ENCODE measurements at places on chromosomes 2 and 18.

DNA sequence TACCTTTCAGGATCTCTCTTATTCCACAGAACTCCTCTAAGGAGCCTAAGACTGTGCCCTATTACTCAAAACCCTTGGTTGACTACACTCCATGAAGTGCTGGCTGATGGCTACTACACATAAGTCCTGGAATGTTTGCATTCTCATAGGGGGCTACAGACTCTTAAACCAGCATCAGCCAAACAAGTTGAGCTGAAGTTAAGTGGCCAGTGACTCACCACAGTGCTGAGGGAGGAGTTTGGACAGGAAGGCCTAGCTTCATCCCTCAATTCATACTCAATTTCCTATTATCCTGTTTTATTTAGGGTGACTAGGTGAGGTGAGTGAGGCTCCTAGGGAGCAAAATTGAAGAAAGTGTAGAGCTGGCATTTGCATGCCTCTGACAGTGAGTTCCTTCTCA lies 246.7 kb downstream of the SMAD2 start:
- no peak for DNase-seq

DNA sequence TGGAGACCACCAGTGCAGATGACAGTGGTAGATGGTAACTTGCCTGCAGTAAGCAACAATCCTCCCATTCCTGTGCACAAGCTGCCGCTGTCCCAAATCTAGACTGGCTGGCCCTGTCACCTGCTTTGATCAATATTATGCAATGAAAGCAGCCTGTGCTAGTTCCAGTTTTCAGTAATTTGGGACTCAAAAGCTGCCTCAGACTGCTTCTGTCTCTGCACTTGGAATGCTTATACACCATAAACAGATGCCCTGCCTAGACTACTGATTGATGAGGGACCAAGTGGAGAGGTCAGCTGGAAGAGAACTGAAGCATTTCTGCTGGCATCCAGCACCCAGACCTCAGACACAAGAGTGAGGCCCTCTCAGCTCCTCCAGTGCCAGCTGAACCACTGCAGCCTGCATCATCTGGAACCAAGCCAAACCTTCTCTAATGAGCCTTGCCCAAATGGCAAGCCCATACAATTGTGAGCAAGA lies 24.9 kb downstream of the CCBE1 start:
- DNase-seq, result no peak

GRCh38 chr18:6741232-6741663 lies 11.7 kb downstream of the ARHGAP28 start:
- DNase-seq, result no peak

GRCh38 chr2:105797298-105797819 lies 52.6 kb downstream of the NCK2 start:
- DNase-seq, result no peak

- peak; percentile 89 for DNase-seq
Measured at GRCh38 chr2:102050854-102051391, 59.2 kb downstream of the IL1R2 start.

GRCh38 chr2:37852585-37853014 lies 72.5 kb upstream of the RMDN2 start:
- DNase-seq, result no peak

GRCh38 chr2:57720728-57721627 lies 325.6 kb upstream of the VRK2 start:
- DNase-seq, result no peak

GRCh38 chr2:97651114-97651513 lies 5.3 kb downstream of the COX5B start:
- no peak for DNase-seq

DNA sequence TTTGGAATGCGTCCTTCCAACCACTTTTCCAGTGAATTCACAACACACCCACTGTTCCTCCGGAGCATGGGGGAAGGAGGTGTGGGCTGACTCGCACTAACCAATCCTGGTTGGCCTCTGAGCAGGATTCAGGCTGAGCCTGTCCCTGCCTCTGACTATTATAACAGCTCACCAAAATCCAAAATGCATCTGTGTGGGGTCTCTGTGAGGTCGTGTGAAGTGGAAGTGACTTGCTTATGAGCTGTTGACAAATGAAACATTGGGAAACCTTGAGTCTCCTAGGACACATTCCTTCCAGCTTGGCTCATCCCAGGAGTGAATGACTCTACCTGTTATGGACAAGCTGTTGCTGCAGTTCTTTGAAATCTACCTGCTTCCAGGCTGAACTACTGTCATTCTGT lies 1.5 kb downstream of the CIDEA start:
- DNase-seq, result no peak

- no peak for DNase-seq
Measured at GRCh38 chr18:25341831-25342230, 10.1 kb downstream of the ZNF521 start.

GRCh38 chr18:49612515-49613033 lies 50.7 kb downstream of the LIPG start:
- no peak for DNase-seq

GRCh38 chr2:86053166-86053565 lies 52.5 kb downstream of the POLR1A start:
- no peak for DNase-seq

- DNase-seq, result no peak
Measured at GRCh38 chr2:105952131-105952530, 207.4 kb downstream of the NCK2 start.

DNA sequence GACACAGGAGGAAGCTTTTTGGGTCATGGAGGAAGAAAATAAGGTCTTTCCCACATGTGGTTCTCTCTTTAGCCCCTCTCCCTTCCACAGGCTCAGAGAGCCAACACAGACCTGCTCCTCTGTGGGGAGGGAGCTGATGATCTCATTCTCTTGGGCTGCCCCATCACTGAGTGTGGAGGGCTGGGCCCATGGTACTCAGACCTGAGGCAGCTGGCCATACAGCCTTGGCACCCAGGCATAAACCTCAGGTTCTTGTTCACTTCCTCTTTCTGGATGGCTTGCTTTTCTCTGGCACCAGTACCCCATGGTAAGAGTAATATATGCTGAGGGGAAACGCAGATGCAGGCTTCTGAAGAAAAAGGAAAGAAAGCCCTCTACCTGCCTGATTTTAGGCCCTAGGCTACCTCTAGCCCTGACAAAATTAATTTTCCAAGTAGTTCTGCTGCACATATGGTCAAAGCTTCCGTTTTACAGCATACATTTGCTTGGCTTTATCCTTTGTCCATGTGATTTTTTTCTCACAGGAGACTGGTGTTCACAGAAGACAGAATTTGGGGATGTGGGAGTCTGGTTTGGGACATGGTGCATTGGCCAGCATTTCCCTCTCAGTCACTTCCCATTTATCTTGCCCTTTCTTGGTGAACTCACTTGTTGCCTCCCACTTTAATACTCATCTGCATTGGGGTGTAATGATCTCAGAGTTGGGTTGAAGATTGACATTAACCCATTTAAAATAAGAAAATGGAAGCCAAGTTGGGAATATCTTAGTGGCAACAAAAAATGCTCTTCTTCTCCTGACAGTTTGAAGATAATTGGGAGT lies 11.1 kb downstream of the DHRS9 start:
- DNase-seq, result no peak

DNA sequence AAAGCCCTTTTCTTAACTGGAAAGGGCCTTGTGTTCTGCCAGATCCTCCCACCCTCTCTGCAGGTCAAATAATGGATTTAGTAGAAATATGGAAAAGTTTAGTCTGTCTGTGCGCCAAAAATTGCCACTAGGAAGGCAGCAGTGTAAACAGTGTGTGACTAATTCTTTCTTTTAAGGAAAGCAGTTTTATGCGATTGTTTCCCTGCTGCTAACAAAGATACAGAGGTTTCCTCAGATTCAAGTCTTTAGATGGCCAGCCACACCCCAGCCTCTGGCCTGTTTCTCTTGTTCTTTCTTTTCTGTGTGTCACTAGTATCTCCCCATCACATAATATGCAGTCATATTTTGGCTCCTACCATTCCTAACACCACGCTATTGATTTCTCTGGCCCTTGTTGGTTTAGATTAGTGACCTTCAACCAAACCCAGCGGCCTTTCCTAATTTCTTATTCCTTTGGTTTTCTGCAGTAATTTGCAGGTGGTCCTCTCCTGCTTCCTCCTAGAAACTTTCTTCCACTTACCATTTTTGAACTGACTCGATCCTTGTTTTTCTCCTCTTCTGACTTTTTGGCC lies 157.4 kb downstream of the LTBP1 start:
- no peak for DNase-seq

GRCh38 chr2:134396493-134396892 lies 142.6 kb downstream of the MGAT5 start:
- DNase-seq, result no peak

DNA sequence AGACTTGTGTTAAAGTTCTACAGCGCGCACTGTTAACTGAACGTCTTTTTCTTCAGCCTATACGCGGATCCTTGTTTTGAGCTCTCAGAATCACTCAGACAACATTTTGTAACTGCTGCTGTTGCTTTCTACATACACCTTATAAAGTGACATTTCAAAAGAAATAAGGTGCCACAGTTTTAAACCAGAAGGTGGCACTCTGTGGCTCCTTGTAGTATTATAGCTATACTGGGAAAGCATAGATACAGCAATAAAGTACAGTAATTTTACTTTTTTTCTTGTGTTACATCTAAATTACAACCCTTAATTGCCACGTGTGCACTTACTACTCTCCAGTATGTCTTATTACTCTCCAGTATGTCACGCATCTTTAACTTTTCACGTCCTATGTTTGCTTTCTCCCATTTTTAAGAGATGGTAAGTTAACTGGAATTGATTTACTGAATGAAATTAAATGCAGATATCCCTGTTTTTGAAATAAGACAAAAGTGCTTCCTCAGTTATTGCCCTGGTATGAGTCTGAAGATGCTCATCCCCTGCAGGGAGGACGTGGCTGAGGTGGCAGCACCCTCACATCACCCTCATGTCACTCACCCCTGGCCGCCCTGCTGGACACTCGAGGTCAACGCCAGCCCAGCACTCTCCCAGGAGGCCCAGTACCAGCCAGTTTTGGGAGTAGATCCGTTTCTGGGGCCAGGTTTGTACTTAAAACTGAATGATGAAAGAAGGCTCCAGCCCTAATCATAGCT lies 37.8 kb downstream of the GORASP2 start:
- DNase-seq, result no peak

DNA sequence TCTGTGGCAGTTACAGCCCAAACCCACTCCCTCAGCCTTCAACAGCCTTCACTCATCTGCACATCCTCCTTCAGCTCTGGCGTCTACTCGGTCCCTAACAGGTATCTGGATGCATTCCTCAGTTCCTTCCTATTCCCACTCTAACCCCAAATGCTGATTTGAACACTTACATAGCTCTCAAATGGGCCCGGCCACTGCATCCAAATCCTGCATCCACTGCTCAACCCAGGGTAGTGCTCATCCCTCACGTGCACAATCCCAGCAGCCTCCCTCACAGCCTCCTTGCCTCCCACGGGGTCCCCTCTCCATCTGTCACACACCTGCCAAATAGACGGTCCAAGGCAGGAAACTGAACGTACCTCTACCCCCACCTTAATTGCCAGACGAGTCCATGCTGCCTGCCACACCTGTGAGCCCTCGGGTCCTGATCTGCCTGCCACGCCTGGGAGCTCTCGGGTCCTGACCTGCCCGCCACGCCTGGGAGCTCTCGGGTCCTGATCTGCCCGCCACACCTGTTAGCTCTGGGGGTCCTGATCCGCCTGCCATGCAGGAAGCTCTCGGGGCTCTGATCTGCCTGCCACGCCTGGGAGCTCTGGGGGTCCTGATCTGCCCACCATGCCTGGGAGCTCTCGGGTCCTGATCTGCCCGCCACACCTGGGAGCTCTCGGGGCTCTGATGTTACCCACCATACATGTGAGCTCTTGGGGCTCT lies 9.9 kb downstream of the OR6B3 start:
- no peak for DNase-seq

GRCh38 chr2:37645836-37646235 lies 25.6 kb downstream of the CDC42EP3 start:
- no peak for DNase-seq

DNA sequence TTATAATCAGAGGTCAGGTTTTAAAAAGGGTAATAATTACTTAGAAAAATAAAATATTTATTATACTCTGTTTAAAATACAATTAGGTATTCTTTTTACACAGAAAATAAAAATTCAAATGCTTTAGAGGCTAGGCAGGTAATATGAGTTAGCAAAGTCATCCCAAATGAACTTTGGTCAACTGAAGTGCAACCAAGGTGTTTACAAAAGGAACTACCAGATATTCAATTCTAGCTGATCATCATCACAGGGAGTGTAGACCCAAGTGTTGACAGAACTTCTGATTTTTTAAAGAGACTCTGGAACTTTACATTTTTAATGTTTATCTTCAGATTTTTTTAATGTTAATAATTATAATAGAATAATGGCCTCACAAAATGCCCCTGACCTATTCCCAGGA lies 59.3 kb upstream of the COL5A2 start:
- no peak for DNase-seq

DNA sequence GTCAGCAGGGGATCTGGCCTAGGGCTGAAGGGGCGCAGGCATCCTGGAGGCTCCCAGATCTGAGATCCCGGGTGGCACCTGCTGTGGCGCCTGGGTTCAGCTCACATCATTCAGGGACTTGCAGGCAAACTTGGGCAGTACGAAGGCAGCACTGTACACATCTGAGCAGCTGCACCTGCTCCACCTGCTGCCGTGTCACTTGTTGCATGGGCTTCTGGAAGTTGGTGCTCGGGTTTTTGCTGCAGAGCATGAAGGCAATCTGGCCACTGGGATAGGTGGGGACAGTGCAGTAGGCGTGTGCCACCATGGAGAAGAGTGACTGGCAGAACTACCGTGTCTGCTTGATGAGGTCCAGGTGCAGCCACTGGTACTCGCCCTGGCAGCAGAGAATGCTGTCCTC lies 48.6 kb downstream of the UGGT1 start:
- DNase-seq, result no peak

- no peak for DNase-seq
Measured at GRCh38 chr2:222730366-222730999, 59.0 kb downstream of the MOGAT1 start.

- no peak for DNase-seq
Measured at GRCh38 chr18:55247032-55247431, 287.8 kb upstream of the CCDC68 start.

DNA sequence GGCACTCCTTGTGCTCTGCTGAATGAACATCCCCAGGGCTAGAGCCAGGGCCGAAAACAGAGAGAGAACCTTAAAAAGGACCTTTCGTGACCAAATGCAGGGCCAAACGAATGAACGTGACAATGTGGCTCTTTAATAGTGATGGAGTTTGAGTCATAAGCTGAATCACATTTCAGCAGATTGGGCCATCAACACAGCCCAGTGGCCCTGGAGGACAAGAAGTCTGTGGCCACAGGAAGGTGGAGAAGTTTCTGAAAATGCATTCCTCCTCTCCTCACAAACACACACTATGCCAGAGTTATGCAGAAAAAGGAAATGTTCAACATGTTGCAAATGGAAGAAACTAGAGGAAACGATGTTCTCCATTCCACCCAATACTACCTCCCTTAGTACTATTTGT lies 415.8 kb downstream of the HRH4 start:
- no peak for DNase-seq

DNA sequence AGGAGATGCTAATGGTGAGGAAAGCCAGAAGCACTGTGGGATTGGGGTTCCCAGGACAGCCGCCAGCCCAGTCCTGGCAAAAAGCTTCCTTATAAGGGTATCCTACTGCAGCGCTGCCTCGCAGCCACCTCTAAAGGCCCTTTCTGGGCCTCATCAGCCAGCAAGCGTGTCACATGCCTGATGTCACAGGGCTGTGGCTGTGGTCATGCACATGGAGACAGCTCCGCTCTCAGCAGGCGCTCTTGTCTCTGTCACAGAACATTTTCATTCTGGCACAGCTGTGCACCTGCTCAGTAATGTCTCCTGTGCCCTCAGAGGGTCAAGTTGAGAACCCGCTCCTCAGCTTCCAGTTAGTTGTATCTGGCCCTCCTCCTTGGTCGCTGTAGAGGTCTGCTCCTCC lies 17.7 kb upstream of the MAL start:
- DNase-seq, result peak; percentile 60

GRCh38 chr2:219125225-219125885 lies 35.3 kb downstream of the NHEJ1 start:
- peak; percentile 22 for DNase-seq

- DNase-seq, result no peak
Measured at GRCh38 chr2:239195318-239195871, 205.4 kb downstream of the HDAC4 start.
